ENCODE measurements at places on chromosomes 7 and 10.

GRCh38 chr10:32413513-32413912 lies 32.4 kb upstream of the CCDC7 start:
- DNase-seq: no peak

- DNase-seq: no peak
Observed at GRCh38 chr7:32761451-32762205, 129.9 kb downstream of the KBTBD2 start.

DNA sequence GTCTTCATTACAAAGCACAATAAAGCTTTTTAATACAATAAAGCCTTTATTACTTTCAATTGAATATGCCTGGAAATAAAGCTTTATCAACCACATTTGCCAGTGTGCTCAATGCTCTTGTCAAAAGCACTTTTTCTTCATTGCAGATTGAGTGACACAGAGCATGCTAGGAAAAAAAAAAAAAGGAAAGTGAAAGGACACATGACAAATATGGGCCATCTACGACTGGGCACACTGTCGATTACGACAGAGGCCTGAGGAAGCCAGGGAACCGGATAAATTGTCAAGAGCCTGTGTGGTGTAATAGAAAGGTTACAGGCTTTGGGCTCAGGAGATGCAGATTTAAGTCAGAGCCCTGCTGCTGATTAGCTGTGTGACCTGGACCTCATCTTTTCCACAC lies 84.8 kb upstream of the LRGUK start:
- DNase-seq: peak; percentile 64

GRCh38 chr7:85095366-85095765 lies 91.5 kb downstream of the SEMA3D start:
- no peak for DNase-seq

GRCh38 chr10:93261089-93261488 lies 187.4 kb downstream of the CYP26A1 start:
- no peak for DNase-seq
